NCI-H1417 treated with DMSO at 0.1 percent for 48 hours (cell line): ENCODE measurements at places on chromosomes 6 and 20.

DNA sequence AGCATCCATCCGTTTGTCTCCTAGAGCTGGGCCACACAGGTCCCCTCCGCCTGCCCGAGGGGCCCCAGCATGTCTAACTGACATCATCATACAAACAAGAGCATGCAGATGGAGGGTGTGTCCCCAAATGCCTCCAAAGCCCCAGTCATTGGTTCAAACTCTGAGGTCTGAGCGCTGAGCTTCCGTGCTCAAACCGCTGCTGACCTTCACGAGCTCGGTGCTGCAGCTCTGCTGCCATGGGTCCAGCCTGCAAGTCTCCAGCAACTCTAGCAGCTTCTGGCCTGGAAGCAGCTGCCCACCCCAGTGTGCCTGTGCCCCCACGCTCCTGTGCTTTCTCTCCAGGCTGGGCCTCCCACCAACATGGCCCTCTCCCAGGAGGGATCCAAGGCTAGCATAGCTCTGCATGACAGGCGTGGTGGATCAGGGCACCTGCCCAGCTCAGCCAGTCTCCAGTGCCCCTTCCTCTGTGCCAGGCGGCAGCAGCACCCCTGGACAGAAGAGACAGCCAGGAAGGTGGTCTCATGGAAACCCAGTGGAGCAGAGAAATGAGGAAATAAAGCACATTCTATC lies 131.6 kb upstream of the PMEPA1 start:
- no peak for DNase-seq

- DNase-seq, result no peak
Measured at GRCh38 chr6:54094786-54095185, 16.5 kb upstream of the MLIP start.

DNA sequence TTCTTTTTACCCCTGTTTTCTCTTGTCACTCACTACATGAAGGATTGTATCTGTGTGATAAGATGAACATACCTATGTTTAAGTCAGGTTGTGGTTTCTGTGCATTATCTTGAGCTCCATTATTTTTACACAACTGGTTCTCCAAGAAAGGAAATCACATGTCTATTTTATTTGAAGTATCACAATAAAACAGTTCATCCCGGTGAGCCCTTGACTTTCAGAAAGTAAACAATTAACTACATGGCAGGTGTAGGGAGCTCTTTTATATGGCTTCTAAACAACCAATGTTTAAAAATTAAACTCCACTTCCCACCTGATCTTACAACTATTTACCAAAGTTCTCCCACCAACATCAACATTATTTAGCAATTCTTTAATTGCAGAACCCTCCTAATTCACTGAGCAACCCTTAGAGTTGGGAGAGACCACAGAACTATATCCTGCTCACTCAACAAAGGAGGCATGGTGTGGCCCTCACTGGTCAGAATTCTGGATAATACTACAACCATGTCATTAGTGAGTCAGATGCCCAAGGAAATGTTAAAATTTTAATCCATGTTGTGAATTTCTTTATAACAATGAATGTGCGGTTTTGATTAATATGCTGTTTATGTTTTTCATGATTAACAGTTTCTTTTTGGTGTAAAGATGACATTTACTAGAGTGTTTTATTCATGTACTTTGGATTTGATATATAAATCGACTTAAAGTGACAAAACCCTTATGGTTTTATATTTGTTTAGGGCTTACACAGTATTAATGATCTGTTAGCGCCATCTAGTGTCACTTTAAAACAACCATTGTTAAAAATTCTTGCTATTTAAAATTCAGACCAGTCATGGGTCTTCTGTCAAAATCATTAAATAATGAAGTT lies 50.0 kb upstream of the SCGN start:
- DNase-seq, result peak; percentile 28

DNA sequence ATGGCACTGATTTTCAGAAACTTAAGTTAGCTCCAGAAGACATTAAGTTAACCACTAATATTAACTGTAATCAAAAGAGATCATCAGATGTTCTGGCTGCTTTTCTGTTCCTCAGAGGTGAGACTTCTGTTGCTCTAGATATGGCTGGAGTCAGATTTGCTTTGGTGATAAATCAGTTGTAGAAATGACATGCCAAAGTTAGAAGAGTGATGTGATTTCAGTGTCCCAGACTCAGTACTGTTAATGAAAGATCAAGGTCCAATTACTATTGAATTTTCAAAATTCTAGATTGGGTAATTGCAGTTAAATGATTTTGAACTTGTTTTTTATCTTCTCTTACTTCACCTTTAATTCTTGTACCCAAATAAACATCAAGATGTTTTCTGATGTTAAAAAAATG lies 402.4 kb upstream of the SYNCRIP start:
- DNase-seq, result no peak

- DNase-seq, result no peak
Measured at GRCh38 chr6:110688661-110689268, 126.5 kb downstream of the CDK19 start.

DNA sequence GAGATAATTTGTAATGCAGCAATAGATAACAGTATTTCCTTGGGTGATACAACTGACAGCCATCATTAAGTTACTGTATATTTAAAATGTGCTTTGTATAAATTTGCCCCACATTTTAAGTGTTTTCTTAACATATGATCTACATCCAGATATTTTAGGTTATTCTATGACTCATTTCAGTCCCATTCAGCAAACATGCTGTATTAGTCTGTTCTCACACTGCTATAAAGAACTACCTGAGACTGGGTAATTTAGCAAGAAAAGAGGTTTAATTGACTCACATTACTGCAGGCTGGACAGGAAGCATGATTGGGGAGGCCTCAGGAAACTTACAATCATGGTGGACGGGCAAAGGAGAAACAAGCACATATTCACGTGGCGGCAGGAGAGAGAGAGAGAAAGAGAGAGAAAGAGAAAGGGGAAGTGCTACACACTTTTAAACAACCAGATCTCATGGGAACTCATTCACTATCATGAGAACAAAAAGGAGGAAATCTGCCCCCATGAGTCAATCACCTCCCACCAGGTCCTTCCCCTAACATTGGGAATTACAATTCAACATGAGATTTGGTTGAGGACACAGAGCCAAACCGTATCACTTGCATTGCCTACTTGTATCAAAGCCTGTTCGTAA lies 9.6 kb upstream of the CHD6 start:
- no peak for DNase-seq

GRCh38 chr6:45822873-45823272 lies 192.8 kb downstream of the CLIC5 start:
- no peak for DNase-seq

GRCh38 chr6:148345176-148345575 lies 2.5 kb downstream of the SASH1 start:
- no peak for DNase-seq

DNA sequence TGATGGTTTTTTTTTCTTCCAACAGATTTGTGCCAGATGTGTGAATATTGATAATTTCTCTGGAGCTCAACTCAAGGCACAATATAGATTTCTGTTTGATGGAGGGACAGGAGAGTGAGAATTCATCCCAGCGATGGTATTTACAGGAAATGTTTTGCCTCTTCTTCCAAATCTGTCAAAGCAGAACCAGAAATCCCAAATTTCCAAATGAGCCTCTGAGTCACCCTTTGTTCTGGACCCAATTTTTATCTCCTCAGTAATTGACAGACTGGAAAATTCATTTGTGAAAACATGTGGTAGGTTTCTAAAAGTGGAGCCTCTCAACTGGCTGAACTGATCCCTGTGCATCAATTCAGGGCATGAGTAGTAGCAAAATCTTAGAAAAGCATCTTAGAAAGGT lies 223.2 kb upstream of the TSHZ2 start:
- no peak for DNase-seq

GRCh38 chr6:39876111-39876510 lies 58.2 kb downstream of the MOCS1 start:
- DNase-seq, result no peak

DNA sequence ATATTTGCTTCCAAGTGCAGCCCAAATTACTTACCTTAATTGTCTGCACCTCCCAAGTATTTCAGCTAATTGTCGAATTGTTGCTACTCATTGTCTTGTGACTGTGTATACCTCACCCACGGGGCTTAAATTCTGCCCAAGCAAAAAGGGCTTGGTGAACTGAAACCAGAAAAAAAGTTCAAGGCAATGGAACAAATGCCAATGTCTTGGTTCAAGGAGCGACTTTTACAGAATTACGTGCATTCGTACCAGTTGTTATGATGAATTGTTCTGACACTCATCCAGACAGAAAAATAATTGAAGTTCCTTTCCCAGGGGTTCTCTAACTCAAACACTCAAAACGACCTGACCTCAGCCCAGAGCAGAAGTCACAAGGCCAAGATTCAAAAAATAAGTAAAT lies 13.9 kb upstream of the PXDC1 start:
- DNase-seq, result no peak

- no peak for DNase-seq
Measured at GRCh38 chr20:11447371-11448100, 470.2 kb upstream of the BTBD3 start.

DNA sequence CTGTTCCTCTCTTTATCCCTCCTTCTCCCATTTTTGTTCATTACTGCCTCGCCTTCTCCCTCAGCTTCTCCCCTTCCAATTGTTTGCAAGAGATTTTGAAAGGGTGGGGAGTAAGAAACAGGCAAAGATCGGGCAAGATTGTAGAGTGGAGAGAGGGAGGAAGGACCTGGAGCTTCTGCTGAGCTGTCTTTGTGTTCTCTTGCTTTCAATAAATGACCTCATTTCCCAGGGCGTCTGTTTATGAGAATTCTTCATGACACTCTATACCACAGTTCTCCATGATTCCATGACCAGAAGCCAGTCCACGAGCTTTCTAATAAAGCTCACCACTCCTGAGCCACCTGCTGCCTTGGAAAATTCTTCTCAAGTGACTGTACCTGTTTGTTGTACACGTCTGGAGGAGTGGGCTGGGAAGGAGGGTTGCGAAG lies 50.0 kb upstream of the PLEKHG1 start:
- no peak for DNase-seq

- no peak for DNase-seq
Measured at GRCh38 chr6:153618371-153619322, 420.4 kb upstream of the OPRM1 start.

DNA sequence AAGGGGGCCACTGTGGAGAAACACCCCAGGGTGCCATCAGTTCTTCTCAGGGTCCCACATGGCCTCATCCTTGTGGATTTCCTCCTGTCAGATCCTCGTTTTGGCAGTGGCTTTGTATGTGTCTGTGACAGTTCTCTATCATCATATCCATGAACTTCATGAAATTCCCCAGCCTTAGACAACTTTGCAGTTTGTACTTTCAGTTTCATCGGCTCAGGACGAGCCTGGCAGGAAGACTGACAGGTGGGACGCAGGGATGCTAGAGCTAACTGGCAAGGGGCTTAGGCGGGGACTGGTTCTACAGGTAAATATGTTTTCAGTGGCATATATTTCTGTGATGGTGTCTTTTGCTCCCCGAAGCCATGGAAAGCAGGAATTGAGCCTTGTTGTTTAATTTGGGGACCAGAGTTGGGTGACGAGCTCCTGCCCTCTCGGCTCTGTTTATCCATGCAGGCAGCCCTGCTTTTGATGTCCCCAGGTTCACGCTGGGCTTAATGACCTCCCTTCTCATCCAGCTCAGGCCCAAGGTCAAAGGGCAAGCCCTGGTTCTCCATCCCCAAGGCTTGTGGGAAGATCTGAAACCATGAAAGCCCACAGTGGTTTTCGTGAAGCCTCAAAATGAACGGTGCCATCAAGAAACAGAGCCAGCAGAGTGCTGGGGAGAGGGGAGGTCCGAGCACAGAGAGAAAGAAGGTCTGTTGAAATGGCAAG lies 11.2 kb downstream of the SDCBP2 start:
- no peak for DNase-seq

GRCh38 chr6:18515767-18516166 lies 128.6 kb downstream of the RNF144B start:
- DNase-seq, result no peak

GRCh38 chr6:113857556-113858479 lies 673 bp downstream of the MARCKS start:
- DNase-seq, result no peak

DNA sequence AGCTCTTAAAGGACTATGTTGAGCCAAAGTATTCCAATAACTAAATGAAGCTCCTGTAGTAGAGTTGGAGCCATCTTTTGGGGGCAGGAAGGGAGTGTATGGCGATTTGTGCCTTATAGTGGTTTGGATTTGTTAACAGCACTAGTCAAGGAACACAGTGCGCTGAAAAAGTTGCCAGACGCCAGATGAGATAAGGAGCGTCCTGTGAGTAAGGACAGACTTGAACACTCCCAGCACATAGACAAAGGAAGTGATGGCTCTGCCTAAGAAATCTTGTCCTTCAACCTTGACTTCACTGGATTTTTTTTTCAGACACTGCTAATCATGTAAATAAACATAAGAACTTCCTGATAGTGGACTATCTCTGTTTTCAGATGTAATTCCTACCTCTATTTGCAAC lies 136.9 kb downstream of the TRMT11 start:
- DNase-seq, result no peak

- DNase-seq, result no peak
Measured at GRCh38 chr6:53432318-53433161, 83.8 kb upstream of the ELOVL5 start.

- DNase-seq, result no peak
Measured at GRCh38 chr6:28980137-28980851, 24.8 kb downstream of the ZNF311 start.

DNA sequence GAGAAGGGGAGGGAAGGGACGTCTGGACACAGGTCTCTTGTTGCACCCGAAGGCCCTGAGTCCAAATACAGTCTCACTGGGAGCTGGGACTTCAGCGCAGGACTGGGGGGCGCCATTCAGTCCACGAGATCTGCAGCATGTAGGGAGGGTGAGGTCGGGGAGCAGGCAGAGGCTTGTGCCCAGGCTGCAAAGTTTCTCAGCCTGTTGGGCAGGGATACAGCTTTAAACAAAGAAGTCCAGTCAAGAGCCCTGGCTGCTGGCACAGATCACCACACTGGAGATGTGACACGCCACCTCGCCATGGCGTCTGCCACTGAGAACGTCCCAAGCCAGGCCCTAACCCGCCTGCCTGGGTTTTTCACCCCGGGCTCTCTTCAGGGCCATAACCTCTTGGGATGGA lies 256.6 kb downstream of the DLL1 start:
- no peak for DNase-seq

- no peak for DNase-seq
Measured at GRCh38 chr20:51631953-51632352, 89.4 kb upstream of the NFATC2 start.

DNA sequence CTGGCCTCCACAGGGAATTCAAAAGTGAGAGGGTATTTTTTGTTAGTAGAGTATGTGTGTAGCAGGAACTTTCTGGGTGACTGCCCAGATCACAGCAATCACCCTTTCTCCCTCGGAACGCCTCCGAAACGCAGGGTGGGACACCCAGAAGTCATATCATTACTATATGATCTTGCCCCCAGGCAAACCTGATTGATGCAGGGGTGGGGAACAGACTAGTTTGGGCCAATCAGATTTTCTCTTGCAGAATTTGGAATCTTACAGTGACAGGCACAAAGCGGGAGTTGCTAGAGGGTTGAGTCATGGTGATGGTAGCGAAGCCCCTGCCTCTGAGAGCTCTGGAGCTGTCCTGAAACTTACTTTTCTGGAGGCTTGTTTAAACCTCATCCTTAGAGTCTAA lies 16.5 kb upstream of the RPN2 start:
- no peak for DNase-seq
